ENCODE measurements at places on chromosomes 16 and 17. TPM values are rescaled to one million over a fixed set of nuclear protein-coding genes. Genes with fewer than 3 reads are reported as not detected.

DNA sequence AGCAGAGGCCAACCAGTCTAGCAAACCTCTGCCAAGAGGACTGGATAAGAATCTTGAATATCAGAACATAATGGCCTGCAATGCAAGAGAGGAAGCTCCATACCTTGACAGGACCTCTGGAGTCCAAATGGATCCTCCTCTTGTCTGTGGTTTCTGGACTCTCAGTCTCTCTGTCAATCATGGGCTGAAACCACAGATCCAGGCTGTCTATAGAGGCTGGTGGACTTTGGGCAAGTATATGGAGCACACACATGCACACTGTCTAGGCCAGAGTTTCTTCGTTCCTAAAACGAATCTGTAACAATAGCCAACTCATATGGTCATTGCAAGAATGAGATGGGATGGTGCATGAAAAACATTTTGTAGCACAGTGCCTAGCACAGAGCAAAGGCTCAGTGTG lies 37.7 kb downstream of the NLRC5 start:
- H3K4me3 ChIP-seq = no peak overlapping the region
- no peaks in the 10 kb centered on the region for H3K4me1 ChIP-seq
- H3K36me3 ChIP-seq = no peaks in the 10 kb centered on the region
- no peak for DNase-seq
- no peak overlapping the region for H3K27ac ChIP-seq

GRCh38 chr16:85563515-85564276 lies 49.4 kb upstream of the GSE1 start:
- no peaks in the 10 kb centered on the region for H3K27me3 ChIP-seq
- peak; percentile 72 for DNase-seq
- peak overlapping the region; percentile 11 for H3K27ac ChIP-seq
- H3K4me3 ChIP-seq = no peak overlapping the region
- H3K36me3 ChIP-seq = no peaks in the 10 kb centered on the region

GRCh38 chr17:3222505-3222904 lies 15.0 kb downstream of the OR1A1 start:
- no peak overlapping the region for H3K4me3 ChIP-seq
- H3K4me1 ChIP-seq = no peaks in the 10 kb centered on the region
- H3K36me3 ChIP-seq = no peaks in the 10 kb centered on the region
- H3K27ac ChIP-seq = no peak overlapping the region
- no peaks in the 10 kb centered on the region for H3K27me3 ChIP-seq

DNA sequence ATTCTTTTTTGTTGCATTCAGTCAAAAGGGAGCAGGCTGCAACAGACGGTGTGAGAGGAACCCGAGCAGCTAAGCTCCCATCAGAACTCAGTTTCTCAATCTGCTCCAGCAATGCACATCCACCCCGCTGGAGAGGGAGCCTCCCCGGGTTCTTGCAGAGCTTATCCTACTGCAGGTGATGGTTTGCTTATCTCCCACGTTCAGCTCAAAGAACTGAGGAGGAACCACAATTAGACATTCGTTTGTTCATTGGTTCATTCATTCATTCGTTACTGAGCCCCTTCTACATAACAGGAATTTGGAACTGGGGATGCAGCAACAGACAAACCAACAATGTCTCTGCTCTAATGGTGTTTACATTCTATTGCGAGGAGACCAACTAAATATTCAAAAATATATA lies 22.2 kb upstream of the ALOX15 start:
- no peak for DNase-seq
- no peaks in the 10 kb centered on the region for H3K36me3 ChIP-seq
- no peak overlapping the region for H3K4me3 ChIP-seq

DNA sequence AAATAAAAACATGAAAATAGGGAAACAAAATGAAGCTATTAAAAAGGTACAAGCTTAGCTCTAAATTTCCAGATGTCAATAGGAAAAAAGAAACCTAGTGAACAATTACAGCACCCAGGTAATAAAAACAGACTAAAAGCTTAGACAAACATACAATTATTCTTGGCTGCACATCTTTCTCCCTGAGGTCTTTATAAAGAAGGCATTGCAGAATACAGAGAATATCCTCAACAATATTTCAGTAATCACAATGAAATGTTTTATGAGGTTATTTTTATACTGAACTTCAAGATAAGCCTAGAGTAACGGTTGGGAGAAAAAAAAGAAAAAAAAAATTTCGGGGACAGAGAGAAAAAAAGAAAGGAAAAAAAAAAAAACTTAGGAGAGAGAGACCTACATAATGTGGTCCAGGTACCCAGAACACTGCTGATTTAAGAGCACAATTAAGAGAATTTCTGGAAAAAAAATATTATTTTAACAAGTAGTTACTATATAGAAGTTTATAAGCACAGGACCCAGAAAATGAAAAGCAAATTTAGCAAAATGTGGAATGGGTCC lies 26.5 kb downstream of the KANSL1 start:
- no peak overlapping the region for H3K27ac ChIP-seq
- peaks cover 12% of the 10 kb centered on the region for H3K4me1 ChIP-seq
- no peaks in the 10 kb centered on the region for H3K27me3 ChIP-seq
- H3K36me3 ChIP-seq = no peaks in the 10 kb centered on the region
- H3K4me3 ChIP-seq = no peak overlapping the region

- H3K4me1 ChIP-seq = no peaks in the 10 kb centered on the region
- no peaks in the 10 kb centered on the region for H3K27me3 ChIP-seq
- no peak for DNase-seq
- no peak overlapping the region for H3K4me3 ChIP-seq
Measured at GRCh38 chr17:49866882-49867413, 19.1 kb upstream of the TAC4 start.

GRCh38 chr17:82636626-82637598 lies 11.3 kb downstream of the WDR45B start:
- no peaks in the 10 kb centered on the region for H3K4me1 ChIP-seq
- H3K27ac ChIP-seq = no peak overlapping the region
- no peak for DNase-seq

GRCh38 chr17:79330696-79331095 lies 256.1 kb downstream of the ENGASE start:
- no peaks in the 10 kb centered on the region for H3K4me1 ChIP-seq
- H3K27me3 ChIP-seq = no peaks in the 10 kb centered on the region
- no peak overlapping the region for H3K4me3 ChIP-seq
- H3K36me3 ChIP-seq = no peaks in the 10 kb centered on the region

DNA sequence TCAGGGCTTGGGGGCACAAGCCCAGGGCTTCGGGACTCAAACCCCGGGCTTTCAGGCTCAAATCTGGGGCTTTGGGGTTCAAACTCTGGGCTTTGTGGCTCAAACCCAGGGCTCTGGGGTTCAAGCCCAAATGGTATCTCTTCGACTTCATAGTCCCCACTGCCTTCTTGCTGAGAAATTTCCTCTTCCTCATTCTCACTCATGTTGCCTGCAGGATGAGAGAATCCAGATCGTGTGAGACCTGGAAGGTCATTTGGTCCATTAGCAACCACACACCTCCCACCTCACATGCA lies 576 bp downstream of the ZNF768 start:
- no peaks in the 10 kb centered on the region for H3K4me1 ChIP-seq
- no peak for DNase-seq
- H3K27ac ChIP-seq = peak overlapping the region; percentile 96
- H3K27me3 ChIP-seq = no peaks in the 10 kb centered on the region
- peak overlapping the region; percentile 98 for H3K4me3 ChIP-seq

- H3K36me3 ChIP-seq = no peaks in the 10 kb centered on the region
- H3K4me1 ChIP-seq = no peaks in the 10 kb centered on the region
- no peak overlapping the region for H3K4me3 ChIP-seq
- H3K27ac ChIP-seq = no peak overlapping the region
Measured at GRCh38 chr17:32494621-32495358, 8.0 kb downstream of the CDK5R1 start.

CIBAR2 gene
- total RNA-seq = not detected

CES3 gene
- 2.8 TPM for total RNA-seq

CLEC19A gene
- total RNA-seq = not detected

SPNS3 gene
- not detected for total RNA-seq

ZNF385C gene
- 1.0 TPM for total RNA-seq

DNAAF8 gene
- not detected for total RNA-seq

WIPI1 gene
- total RNA-seq = 29.7 TPM

All from uterus (tissue), 4 donors.